ENCODE measurements at places on chromosomes 3 and 15. TPM values are rescaled to one million over a fixed set of nuclear protein-coding genes. Genes with fewer than 3 reads are reported as not detected.

Gene MED12L
- 0.12 TPM for total RNA-seq

DNA sequence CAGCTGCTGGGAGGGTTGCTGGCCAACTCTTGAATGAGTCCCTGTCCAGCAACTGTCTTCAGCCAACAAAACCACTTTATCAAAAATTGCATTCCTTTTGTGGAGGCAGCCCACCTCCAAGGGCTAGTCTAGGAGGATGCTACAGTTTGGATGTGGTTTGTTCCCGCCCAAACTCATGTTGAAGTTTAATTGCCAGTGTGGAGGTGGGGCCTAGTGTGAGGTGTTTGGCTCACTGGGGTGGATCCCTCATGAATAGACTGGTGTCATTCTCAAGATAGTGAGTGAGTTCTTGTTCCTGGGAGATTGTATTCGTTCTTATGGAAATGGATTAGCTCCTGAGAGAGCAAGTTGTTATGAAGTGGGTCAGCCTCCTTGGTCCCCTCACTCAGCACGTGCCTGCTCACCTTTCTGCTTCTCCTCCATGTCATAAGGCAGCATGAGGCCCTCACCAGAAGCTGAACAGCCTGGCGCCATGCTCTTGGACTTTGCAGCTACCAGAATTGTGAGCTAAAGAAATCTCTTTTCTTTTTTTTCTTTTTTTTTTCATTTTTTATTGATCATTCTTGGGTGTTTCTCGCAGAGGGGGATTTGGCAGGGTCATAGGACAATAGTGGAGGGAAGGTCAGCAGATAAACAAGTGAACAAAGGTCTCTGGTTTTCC, 4.2 kb upstream of the RFC4 start:
- DNase-seq = no peak
- no peak overlapping the region for H3K27ac ChIP-seq
- H3K27me3 ChIP-seq = no peaks in the 10 kb centered on the region
- H3K36me3 ChIP-seq = no peaks in the 10 kb centered on the region

DNA sequence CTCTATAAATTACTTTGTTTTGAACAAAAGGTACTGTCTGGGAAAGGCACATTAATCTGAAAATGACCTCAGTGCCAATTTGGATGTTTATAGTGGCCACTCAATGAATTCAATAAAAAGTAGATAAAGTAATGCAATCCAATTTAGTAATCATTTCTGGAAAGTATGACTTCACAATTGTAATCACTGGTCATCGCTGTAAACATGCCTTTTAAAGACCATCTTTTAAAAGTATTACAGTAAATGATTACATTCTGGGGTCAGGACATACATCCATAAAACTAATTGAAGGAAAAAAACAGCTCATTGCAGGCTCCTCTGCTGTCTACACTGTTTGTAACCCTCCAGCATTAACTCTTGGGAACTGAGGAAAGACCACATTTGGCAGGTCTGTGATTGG, 43.2 kb downstream of the HRH1 start:
- no peaks in the 10 kb centered on the region for H3K27me3 ChIP-seq
- no peaks in the 10 kb centered on the region for H3K4me1 ChIP-seq
- DNase-seq = no peak
- H3K27ac ChIP-seq = no peak overlapping the region

Gene ZMYND10
- 0.42 TPM for total RNA-seq

DNA sequence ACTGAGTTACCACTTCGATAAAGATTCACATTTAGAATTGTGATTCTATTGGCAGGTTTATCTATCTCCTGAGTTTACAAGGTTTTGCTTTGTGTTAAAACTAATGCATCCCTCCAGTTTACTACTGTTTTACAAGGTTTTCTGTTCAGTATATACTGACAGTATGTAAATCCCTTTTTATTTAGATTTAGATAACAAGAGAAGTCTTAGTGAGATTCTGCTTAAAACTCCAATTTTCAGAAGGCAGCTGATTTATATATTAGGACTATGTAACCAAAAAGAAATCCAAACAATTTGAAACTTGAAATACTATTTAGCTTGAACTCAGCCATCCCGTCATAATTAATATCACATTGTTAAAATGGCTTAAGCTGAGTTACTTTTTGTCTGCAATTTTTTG, 619.2 kb downstream of the NAALADL2 start:
- H3K4me1 ChIP-seq = no peaks in the 10 kb centered on the region
- no peak overlapping the region for H3K27ac ChIP-seq
- no peaks in the 10 kb centered on the region for H3K36me3 ChIP-seq
- no peaks in the 10 kb centered on the region for H3K27me3 ChIP-seq
- H3K4me3 ChIP-seq = no peak overlapping the region

DNA sequence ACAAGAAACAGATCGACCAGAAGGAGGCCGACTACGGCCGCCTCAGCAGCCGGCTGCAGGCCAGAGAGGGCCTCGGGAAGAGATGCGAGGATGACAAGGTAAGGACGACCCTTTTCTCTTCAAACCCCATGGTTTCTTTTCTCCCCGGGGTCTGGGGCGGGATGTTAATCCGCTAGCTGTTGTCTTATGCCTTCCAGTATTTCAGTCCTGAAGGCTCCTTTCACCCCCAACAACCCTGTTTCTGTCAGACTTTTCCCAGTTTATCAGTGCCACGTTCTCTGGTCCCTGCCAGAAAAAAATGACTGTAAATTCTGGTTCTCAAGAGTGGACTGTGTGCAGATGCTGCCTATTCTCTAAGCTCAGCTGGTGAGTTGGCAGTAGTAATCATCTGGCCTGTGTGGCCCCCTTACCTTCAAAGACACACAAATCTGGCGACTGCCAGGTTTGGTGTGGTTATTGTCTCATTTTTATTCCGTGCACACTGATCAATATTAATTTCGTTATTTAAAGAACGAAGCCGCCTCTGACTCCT, 806 bp downstream of the GOLM2 start:
- H3K27ac ChIP-seq = peak overlapping the region; percentile 72
- H3K36me3 ChIP-seq = no peaks in the 10 kb centered on the region
- peaks cover 4% of the 10 kb centered on the region for H3K4me1 ChIP-seq
- no peak for DNase-seq
- H3K27me3 ChIP-seq = no peaks in the 10 kb centered on the region
- peak overlapping the region; percentile 88 for H3K4me3 ChIP-seq

DNA sequence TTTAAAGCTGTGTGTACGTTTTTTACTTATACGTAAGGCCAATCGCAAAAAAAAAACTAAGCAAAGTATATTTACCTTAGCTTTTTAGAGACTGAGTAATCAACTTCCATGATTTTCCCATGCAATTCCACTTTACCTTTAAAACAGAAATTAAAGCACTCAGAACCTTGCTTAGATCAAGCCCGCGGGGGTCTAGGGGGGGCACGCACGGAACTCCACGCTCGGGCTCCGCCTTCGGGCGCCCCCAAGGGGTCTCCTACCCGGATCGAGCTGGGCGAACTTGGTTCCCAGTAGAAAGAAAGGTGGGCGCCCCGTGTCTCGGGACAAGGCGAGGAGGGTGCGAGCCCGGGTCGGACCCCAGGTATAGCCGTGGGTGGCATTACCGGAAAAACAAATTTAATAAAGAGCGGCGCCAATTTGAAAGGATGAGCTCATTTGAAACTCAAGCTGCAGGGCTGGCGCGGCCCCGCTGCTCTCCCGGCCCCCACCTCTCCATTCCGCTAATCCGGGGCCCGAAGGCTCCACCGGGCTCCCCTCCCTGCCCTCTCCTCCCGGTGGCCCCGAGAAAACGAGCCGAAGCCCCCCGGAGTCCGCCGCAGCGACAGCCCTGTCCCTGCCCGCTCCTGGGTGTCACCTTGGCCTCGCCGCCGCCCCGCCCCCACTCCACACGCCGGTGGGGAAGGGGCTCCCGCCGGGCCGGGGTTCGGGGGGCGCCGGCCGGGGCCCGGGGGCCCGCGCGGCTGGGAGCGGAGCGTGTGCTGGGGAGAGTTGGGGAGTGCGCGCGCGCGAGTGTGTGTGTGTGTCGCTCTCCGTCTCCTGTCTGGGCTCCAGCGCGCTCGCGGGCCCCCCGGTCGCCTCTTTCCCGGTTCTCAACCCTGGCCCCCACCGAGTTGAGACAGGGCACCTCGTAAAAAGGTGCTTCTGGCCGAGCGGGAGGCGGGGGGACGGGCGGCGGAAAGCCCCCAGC, 1.5 kb downstream of the IGF2BP2 start:
- H3K27me3 ChIP-seq = peaks cover 3% of the 10 kb centered on the region
- H3K4me3 ChIP-seq = peak overlapping the region; percentile 54
- peak overlapping the region; percentile 36 for H3K27ac ChIP-seq
- no peaks in the 10 kb centered on the region for H3K36me3 ChIP-seq
- H3K4me1 ChIP-seq = no peaks in the 10 kb centered on the region

GRCh38 chr15:59819092-59819491, 130.0 kb upstream of the BNIP2 start:
- no peak overlapping the region for H3K27ac ChIP-seq
- no peaks in the 10 kb centered on the region for H3K36me3 ChIP-seq
